NCI-H2081 treated with DMSO at 0.1 percent for 48 hours (cell line): ENCODE measurements at places on chromosomes 7 and 10.

GRCh38 chr10:89518876-89519842 is 16.2 kb downstream of the SLC16A12 start:
- DNase-seq = no peak

DNA sequence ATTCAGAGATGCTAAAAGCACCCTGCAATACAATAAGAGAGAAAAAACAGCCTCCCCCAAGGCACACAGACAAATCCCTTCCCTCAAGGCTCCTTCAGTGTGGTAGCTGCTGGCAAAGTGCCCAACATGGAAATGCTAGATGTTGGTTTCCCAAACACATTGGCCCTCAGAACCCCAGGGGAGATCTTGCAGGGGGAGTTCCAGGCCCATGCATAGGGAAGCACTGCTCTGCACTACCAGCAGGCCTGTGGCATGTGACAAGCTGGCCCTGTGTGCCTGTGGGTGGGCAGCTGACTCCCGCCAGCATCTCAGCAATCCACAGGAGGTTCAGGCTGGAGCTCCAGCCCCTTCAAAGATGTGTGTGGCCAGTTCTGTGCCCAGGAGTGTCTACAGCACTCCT is 16.8 kb upstream of the CSGALNACT2 start:
- DNase-seq = no peak

- no peak for DNase-seq
These were observed 10.4 kb downstream of the RAPGEF5 start for GRCh38 chr7:22346383-22347107.

GRCh38 chr10:104784452-104784851 is 143.4 kb downstream of the SORCS3 start:
- no peak for DNase-seq

DNA sequence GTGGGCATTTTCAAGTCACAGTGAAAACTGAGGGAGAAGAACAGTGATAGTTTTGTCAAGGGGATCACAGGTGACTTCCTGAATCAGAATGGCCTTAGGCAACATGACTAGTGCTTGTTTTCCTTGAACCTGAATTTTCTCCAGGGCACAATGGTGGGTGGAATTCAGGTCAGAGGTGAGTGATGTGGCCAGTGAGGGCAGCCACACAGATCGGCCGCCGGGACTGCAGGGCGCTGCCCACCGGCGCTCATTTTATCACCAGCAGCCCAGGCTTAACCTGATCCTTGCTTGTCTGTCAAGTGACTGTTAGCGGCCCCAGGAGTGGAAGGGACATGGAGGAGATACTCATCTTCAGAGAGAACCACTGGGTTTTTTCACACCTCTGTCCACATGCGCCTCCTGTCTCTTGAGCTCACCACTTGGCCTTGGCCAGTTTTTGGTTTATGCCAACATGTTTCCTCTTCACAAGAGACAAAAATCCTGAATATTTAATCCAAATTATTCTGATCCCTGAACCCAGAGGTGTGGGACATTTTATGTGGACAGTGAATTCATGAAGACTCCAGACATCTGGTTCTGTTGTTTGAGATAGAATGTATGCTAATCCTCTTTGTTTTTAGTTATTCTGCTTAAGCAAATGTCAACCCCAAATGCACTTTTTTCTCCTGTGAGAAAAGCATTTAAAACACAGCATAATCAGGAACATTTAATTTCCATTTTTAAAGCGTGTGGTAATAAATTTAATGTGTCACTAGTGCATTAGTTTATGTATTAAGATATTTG is 108.7 kb downstream of the DOCK1 start:
- DNase-seq = no peak

- no peak for DNase-seq
These were observed 220.0 kb downstream of the LRMDA start for GRCh38 chr10:75651417-75651816.

DNA sequence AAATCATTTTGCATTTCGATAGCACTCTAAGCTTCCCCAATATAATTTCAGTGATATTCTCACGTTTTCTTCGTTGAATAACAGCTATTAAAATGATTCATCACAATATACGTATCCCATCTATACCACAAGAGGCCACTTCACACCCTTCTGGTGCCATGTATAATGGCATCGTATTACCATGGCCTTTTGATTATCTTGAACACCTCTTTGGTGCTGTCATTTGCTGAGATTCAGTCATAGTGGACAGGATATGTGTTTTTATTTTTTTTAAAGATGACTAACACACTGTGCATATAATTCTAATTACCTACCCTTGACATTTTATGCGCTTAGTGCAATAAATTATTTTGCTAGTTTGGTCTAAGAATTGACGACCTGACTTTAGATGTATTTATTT is 6.7 kb upstream of the INSYN2A start:
- DNase-seq = no peak
